Heart left ventricle (tissue), 16 donors: ENCODE measurements at places on chromosomes 12 and 14. TPM values are rescaled to one million over a fixed set of nuclear protein-coding genes. Genes with fewer than 3 reads are reported as not detected.

The MYF6 gene
- total RNA-seq, result not detected

The SMARCC2 gene
- 68.4 TPM for total RNA-seq

The NANOG gene
- total RNA-seq, result 0.18 TPM

The LRIG3 gene
- total RNA-seq, result 3.7 TPM

The TMEM63C gene
- total RNA-seq, result 3.2 TPM

The AVPR1A gene
- total RNA-seq, result 2.0 TPM

The SLCO1B1 gene
- not detected for total RNA-seq

The RNASE3 gene
- 0.38 TPM for total RNA-seq

The TEX52 gene
- not detected for total RNA-seq

The GPR135 gene
- total RNA-seq, result 2.7 TPM

The CLEC12A gene
- 16.8 TPM for total RNA-seq

The SERPINA10 gene
- not detected for total RNA-seq

The FBXO33 gene
- 6.0 TPM for total RNA-seq

The MYH6 gene
- total RNA-seq, result 3,241 TPM

The C12orf75 gene
- 1.9 TPM for total RNA-seq

The SYCP3 gene
- not detected for total RNA-seq

The TROAP gene
- not detected for total RNA-seq

The SUOX gene
- 59.5 TPM for total RNA-seq

The KRT3 gene
- not detected for total RNA-seq

The PTPRO gene
- total RNA-seq, result 0.37 TPM

The CALM1 gene
- 440 TPM for total RNA-seq

The TCP11L2 gene
- total RNA-seq, result 97.3 TPM

The SYNE3 gene
- total RNA-seq, result 15.9 TPM

The DPF3 gene
- total RNA-seq, result 51.4 TPM

The GPR137C gene
- total RNA-seq, result 0.88 TPM

The CRACR2A gene
- total RNA-seq, result 14.1 TPM

The SLC35F4 gene
- total RNA-seq, result not detected

The CLEC1A gene
- total RNA-seq, result 3.3 TPM

The TPPP2 gene
- total RNA-seq, result 1.8 TPM

The TBX3 gene
- 13.1 TPM for total RNA-seq

The RASAL1 gene
- total RNA-seq, result not detected

The TWF1 gene
- 10.2 TPM for total RNA-seq
